ENCODE measurements at places on chromosomes 4 and X.

GRCh38 chrX:112941209-112941837 lies 100.7 kb upstream of the AMOT start:
- DNase-seq: no peak

- DNase-seq: no peak
Measured at GRCh38 chr4:95524184-95524583, 24.6 kb downstream of the UNC5C start.

- DNase-seq: no peak
Measured at GRCh38 chrX:10667143-10667542, 46.8 kb upstream of the MID1 start.

DNA sequence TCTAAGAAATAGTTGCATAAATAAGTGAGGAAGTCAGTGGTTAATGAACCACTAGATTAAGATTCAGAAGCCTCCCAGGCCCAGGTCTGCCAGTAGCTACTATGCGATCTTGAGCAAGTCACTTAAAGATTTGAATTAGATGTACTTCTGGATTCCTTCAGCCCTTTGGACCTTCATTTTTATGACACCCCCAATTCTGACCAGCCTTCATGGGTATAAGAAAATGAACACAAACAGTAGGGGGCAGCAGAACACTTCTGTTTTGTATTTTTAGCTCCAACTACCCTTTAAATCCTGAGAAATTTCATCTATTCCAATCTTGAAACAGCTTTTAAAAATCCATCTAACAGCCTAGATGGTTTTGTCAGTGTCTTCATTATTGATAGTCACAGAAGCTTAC lies 19.0 kb downstream of the TMEM47 start:
- peak; percentile 46 for DNase-seq

DNA sequence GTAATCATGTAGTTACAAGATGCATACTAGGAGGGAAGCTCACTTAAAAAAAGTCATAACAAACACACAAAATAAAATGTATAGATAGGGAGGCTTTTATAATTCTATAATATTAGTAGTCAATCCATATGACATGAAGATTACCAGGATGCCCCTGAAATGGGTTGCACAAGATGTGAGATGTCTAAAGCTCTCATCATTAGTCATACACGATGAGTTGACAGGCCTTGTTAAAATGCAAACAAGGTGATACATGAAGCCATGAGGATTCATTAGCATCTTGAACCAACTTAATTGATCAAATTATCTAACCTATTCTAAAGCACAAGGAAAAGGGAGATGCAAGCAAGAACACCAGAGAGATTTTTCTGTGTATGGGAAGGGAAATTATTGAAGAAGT lies 470.2 kb downstream of the IQCM start:
- DNase-seq: no peak

DNA sequence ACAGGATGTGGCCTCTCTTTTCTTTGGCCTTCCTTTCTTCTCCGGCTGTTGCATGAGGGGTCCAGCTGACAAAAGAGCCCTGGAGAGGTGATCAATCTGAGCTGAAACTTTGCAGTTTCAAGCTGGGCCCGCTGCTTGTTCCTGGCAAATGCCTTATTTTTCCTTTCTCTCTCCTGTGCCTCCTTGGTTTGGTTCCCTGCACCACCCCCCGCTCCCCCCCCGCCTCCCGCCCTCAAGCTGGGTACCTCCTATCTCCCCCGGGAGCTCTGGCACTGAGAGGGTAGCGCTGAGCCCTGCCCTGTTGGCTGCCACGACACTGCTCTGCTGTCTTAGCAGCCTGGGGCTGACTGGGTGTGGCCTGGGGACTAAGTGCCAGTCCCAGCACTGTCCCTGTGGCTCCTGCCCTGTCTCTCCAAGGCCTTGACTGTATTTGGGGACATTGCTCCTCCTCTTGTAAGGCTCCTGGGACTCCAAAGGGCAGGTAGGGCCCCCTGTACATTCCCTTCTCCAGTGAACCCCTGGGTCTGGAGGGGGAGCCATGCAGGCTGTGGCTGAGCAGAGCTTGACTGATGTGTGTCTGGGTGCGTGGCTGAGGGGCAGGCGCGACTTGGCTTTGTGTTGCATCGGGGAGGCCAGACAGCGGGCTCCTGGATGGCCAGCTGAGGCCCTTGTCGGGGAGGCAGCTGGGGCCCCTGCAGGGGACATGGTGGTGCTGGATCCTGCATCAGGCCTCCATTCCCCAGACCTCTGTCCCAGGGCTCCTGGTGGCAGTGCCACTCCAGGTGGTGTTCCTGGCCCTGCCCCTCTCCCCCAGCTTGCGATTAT lies 1.1 kb downstream of the PLXNA3 start:
- DNase-seq: peak; percentile 75

DNA sequence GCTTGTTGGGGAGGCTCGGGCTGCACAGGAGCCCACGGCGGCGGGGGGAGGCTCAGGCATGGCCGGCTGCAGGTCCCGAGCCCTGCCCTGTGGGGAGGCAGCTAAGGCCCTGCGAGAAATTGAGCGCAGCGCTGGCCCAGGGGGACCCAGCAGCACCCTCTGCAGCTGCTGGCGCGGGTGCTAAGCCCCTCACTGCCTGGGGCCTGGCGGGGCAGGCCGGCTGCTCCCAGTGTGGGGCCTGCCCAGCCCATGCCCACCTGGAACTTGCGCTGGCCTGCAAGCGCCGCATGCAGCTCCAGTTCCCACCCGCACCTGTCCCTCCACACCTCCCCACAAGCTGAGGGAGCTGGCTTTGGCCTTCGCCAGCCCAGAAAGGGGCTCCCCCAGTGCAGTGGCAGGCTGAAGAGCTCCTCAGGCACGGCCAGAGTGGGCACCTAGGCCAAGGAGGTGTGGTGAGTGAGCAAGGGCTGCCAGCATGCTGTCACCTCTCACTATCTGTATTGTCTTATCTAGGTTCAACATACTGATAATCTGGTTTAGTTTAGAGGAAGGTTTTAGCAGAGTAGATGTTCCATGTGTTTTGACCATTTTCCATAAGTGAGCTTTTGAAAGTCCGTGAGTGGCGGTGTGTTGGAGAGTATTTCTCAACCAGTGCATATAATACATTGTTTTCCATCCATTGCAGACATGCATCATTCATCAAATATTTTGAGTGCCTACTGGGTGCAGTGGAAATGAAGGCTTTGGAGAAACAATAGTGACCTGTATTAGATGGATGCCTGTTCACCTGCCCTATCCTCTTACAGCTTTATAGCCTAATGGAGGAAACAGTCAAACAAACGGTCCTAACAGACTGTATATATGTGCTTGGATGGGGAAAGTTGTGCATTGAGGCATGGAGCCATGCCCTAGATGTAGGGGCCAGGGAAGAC lies 13.1 kb downstream of the PI4K2B start:
- DNase-seq: no peak

DNA sequence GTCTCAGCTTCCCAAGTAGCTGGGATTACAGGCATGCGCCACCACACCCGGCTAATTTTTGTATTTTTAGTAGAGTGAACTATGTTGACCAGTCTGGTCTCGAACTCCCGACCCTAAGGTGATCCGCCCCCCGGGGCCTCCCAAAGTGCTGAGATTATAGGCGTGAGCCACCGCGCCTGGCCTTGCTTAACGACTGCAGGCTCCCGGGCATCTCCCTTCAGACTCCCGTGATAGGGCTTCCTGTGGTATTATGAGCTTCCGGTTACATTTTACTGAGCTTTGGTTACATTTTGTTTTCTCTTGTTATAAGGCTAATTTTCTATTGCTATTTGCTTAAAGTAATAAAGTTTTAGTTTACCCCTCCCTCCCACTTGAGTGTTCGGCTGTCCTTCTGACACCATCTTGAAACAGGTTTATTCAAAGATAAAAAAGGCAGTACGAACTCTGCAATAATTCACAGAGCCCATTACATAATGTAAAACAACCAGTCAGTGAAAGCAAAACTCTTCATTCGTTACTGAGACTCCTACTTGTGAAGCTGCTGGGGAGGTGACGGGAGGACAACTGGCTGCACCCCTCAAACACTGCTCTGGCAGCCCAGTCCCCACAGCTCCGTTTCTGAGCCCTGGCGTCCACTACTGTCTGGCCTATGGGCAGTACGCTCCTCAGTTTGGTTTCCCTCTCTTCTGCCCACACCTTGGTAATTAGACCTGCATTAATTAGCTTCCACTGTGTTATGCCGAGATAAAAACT lies 795.7 kb upstream of the SLIT2 start:
- no peak for DNase-seq

- no peak for DNase-seq
Measured at GRCh38 chr4:110292994-110293744, 94.8 kb upstream of the ELOVL6 start.

GRCh38 chr4:96406742-96407141 lies 566.8 kb downstream of the PDHA2 start:
- DNase-seq: no peak

- no peak for DNase-seq
Measured at GRCh38 chr4:92100975-92101374, 202.8 kb upstream of the GRID2 start.

DNA sequence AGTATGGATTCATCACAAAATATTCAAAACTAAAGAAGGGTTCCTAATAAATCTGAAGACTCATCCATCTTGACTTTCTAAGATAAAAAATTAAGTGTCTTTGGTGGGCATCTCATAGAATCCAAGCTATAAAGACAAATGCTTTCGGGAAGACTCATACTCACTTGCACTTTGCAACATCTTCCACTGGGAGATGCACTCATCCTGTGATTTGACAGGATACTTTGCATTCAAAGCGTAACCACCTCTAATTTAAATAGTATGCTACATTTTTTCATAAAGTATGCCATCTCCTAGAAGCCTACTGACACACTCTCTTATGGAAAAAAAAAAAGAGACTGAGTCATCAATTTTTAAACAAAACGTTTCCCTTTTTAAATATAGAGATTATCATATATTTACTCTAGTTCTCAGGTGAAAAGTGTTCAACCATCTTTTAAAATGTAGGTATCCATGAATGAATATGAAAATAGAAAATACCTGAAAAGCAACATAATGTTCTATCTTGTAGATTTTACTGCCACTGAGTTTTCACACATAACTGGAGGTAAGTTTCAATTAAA lies 119.6 kb downstream of the KLHL13 start:
- no peak for DNase-seq

- no peak for DNase-seq
Measured at GRCh38 chr4:105765690-105766407, 57.3 kb downstream of the GSTCD start.

GRCh38 chrX:77820091-77820727 lies 34.2 kb upstream of the ATRX start:
- no peak for DNase-seq

DNA sequence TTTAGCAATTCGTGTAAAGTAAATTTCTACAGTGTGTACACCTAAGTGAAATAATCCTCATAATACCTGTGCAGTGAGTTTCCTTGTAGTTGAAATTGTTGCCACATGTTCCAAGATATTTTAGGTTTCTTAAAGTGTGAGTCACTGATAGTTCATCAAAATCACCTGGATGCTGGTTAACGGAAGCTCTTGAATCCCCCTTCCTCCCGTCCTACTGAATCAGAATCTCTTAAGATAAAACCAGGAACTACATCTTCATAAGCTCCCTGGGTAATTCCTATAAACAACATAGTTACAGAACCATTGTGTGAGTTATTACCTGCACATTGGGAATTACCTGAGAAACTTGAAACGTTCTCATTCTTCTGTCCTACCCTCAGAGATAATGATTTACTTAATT lies 197.4 kb upstream of the HS3ST1 start:
- no peak for DNase-seq

DNA sequence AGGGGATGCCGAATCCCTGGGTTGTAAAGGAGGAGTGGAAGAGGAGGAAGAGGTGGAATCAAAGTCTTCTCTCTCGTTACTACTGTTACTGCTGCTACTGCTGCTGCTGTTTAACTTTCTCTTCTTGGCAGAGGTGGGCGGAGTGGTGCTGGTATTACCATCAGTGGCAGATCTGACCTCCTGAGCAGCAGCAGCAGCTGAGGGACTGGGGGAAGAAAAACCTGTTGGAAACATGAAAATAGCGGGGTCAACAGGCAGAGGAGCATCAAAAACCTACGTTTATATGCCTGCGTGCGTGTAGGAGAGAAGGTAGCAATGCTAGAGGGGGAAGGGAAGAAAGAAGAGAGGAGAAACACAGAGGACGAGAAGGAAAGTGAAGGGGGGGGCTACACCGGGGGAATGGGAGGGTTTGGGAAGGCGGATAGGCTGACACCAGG lies 339 bp downstream of the CUL4B start:
- DNase-seq: peak; percentile 35

DNA sequence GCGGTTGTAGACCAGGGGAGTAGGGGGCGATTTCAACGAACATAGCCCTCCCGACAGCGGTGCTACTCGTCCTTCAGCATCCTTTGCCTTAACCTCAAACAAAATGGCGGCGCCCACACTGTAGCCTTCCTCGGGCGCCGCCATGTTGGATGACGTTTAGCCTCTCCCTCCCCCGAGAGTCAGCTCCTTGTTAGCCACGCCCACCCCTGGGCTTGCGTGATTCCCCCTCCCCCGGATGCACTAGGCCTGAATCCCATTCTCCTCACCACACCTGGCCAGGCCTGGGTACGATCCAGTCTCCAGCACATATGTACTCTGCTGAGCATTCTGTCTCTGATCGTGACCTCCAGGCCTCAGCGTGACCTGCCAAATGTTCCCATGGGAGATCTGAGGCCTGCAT lies 49.0 kb upstream of the ZNF157 start:
- no peak for DNase-seq

- peak; percentile 44 for DNase-seq
Measured at GRCh38 chrX:134718105-134718965, 60.1 kb upstream of the PLAC1 start.

DNA sequence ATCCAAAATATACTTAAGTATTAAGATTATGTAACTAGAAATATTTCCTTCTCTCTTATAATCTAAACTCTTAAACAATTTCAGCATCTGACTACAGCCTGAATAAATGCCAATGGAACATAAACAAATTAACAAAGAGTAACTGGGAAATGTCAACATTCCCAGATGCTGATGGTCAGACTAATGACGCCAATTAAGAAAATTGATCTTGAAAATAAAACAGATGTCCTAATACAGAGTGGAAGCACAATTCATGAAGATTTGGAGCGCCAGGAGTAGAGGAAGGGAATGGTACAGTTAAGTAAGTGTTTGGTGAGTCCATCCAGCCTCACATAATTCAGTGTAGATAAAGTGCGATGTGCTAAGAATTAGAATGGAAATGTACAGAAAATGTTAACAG lies 203.7 kb upstream of the NWD2 start:
- DNase-seq: no peak

DNA sequence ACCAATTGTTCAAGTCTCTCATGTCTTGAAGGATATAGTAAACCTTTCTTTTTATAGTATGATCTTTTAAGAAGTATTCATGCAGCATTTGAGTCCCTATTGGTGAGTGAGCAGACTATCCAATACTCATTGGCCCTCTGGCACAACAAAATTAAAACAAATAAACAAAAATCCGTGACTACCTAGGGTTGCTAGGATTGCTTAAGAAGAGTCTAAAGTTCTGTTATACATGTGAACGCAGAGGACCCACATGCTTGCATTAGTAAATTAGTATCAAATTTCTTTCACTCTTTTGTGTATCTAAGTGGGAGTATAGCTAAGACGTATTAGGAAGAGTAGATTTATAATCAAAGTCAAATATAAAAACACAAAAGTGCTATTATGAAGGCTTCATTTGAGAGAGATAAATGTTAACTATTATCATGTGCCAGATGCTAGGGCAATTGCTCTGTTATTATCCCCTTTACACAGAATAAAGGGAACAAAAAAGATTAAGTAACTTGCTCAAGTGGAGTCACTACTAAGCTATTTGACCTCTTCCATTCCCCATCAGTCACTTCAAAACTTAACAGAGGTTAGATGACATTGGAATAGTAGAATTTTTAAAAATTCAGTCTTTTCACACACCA lies 29.2 kb upstream of the LARP1B start:
- no peak for DNase-seq

Measured in hematopoietic multipotent progenitor cell treated with erythropoietin and hydrocortisone succinate and interleukin-3 and kit ligand, for 6 days (in vitro differentiated cells).